ENCODE measurements at places on chromosomes 1 and 21. TPM values are rescaled to one million over a fixed set of nuclear protein-coding genes. Genes with fewer than 3 reads are reported as not detected.
A peak's percentile ranks its signal among the peaks of the same experiment; 100 is the strongest.

- no peak for DNase-seq
Observed at GRCh38 chr1:33393524-33393923, 37.4 kb downstream of the PHC2 start.

GRCh38 chr1:181443231-181443853 lies 40.0 kb upstream of the CACNA1E start:
- DNase-seq: no peak

DNA sequence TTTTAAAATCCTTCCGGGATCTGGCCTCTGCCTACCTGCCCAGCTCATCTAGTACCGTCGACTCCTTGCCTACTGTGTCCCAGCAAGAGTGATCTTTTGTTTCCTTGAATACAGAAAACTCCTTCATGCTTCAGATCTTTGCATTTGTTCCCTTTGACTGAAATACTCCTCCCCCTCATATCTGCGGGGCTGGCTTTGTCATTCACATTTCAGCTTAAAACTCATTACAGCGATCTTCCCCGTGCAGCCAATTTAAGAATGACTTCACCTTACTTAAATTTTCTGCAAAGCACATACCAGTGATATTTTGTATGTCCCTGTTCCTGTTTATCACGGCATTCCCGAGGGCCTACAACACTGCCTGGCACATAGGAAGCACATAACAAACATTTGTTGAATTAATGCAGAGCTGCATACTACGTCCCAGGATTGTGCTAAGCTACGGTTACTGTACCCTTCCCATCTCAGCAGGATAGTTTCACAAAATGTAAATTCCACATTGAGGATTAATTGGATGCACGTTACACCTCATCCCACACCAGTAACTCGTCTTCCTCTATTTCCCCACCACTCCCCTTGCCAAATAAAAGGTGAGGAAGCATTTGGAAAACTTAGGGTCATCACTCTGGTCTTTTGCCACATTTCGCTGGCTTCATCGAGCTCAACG lies 837 bp upstream of the DESI2 start:
- DNase-seq: no peak

DNA sequence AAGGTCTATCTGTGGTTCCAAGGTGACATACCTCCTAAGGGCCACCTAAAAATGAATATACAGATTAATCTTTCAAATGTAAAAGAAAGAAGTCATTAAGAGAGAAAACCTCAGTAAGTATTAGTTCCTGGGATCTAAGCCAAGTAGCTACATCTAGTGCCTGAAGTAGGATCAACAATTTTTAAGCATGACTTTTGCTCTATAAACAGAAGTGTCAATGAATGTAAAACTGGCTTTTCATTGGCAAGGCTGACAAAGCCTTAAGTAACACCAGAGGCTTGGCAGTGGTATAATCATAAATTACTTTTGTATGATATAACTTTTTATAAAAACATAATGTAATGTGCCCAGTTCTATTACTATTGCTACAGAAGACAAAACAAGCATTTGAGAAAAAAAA lies 12.2 kb upstream of the ACADM start:
- no peak for DNase-seq

GRCh38 chr1:90712153-90712856 lies 4.8 kb downstream of the BARHL2 start:
- no peak for DNase-seq

DNA sequence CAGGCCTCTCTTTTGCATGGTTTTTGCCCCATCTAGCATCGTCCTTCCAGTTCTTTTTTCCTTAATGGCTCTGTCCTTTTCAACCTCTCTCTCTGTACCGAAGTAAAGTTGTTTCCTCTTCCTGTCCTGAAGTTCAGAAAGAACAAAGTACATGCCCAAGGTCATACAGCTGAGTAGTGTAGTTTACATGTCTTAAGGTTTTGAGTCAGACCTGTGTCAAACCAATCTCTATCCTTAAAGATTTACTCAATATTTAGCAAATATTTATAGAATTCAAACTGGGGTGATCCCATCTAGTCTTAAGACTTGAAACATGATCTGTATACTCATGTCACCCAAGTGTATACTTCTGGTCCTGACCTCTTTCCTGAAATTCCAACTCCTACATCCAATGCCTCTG lies 118.7 kb upstream of the SGIP1 start:
- DNase-seq: no peak

DNA sequence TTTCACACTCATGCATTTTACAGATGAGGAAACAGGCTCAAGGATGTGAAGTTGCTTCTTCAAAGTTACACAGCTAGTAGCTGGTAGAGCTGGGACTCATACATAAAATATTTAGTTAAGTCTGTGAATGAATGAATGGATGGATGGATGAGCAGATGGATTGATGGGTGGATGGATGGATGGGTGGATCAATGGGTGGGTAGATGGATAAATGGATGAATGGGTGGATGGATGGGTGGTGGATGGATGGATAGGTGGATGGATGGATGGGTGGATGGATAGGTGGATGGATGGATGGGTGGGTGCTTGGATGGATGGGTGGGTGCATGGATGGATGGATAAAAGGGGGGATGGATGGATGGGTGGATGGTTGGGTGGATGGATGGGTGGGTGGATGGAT lies 240.9 kb downstream of the GRIK3 start:
- no peak for DNase-seq

DNA sequence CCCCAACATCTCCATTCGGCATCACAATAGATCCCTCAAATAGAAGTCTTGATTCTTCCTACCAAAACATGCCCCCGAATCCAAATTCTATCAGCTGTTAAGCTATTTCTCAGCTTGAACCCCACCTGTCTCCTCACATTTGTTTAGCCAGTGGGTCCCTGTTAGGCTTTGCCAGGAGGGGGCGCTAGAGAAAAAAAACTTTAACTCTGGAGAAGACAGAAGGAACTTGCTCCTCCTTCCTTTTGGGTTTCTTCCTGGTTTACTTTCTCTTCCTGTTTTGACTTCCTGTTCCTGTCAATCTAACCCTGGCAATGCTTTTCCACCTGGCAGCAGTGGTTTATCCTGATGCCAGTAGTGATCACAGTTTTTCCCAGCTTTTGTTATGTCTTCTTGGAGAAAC lies 95.6 kb upstream of the KCNK1 start:
- no peak for DNase-seq

DNA sequence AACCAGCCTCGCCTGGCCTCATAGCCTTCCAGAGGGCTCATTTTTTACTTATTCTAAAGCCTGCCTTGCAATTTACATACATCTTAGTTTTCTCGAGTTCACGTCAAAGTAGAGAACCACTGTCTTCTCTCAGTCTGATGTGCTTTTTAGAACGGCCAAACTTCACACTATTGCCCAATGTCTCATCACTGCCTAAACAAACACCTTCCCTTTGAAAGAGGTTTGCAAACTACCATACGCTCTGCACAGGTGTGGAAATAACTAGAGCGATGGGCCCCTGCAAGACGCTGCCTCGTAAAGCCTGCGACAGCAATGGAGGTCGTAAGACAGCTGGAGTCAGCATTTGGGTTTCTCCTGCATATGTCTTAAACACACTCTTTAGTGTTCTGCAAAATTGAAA lies 22.6 kb downstream of the PRDM15 start:
- DNase-seq: no peak

DNA sequence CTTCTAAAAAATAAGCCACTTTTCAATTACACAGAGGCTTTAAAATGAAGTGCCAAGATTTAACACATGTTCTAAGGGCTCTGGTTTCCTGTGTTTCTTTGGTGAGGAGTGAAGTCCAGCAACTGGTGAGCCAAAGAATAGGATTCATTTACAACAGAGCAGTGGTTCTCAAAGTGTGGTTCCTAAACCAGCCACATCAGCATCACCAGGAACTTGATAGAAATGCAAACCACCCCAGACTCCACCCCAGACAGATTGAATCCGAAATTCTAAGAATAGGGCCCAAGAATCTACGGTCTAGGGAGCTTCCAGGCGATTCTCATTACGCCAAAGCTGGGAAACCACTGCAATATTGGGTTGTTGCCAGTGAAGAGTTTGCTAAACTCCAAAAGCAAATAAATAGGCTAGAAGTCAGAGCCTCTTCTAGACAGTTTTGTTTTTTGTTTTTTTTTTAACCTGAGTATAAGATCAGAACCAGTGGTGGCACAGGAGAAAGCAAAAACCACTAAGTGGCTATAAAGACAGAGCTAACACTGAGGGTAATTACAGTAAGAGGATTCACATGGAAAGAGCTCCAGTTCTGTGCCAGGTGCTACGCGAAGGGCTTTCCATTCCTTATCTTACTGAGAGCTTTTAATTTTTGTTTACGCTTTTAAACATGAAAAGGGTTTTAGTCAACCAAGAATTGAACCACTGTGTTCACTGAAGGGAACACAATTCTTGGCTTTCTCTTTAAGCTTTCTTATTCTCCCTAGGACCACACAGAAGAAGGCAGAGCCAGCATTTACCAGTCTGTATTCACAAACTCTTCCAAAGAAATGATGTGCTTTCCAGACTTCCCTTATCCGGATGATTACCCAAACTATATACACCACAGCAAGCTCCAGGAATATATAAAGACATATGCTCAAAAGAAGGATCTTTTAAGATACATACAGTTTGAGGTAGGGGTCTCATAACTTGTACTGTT lies 42.4 kb upstream of the FMO2 start:
- DNase-seq: no peak

DNA sequence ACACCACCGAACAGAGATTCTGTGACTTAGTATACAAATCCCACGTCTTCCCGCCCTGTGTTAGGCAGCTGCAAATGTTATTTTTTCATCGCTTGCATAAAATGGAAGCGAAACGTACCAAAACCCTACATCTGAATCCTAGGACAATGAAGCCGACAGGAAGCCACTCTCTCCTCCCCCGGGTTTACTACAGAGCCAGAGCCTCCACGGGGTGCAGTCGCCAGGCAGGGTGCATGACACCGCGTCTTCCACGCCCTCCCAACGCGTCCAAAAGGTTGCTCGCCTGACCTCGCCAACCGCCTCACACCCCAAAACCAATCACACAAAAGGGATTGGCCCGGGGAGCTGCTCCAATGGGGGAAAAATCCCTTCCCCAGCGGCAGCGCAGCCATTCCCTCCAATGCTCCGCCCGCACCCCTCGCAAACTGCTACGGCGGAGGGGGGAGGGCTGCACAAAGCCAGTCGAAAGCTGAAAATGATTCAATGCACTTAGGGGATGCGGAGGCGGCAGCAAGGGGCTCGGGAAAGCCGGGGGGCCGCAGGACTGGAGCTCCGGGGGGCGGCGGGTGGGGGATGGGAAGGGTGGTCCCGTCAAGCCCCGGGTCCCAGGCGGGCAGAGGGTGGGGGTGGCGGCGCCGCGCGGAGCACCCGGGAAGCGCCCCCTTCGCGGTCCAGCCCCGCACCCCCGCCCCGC lies 701 bp downstream of the CEP170 start:
- DNase-seq: peak; percentile 69

- no peak for DNase-seq
Observed at GRCh38 chr21:15367061-15367626, 302.3 kb upstream of the NRIP1 start.

Gene SMYD3
- 25.3 TPM for total RNA-seq

Gene VANGL2
- 12.5 TPM for total RNA-seq
